Left ventricle myocardium inferior (tissue), 1 donor: ENCODE measurements at places on chromosomes 16 and 17. TPM values are rescaled to one million over a fixed set of nuclear protein-coding genes. Genes with fewer than 3 reads are reported as not detected.
A peak's percentile ranks its signal among the peaks of the same experiment; 100 is the strongest.

- peaks cover 34% of the 10 kb centered on the region for H3K36me3 ChIP-seq
- H3K4me1 ChIP-seq, result peaks cover 34% of the 10 kb centered on the region
- no peak for DNase-seq
- H3K27ac ChIP-seq, result peak overlapping the region; percentile 59
Observed at GRCh38 chr17:539066-539465, 175.6 kb downstream of the VPS53 start.

Gene HEATR9
- total RNA-seq, result not detected

GRCh38 chr17:52071712-52072111 lies 86.8 kb downstream of the CA10 start:
- H3K27me3 ChIP-seq, result peaks cover 6% of the 10 kb centered on the region
- DNase-seq, result no peak
- H3K4me3 ChIP-seq, result no peak overlapping the region
- no peaks in the 10 kb centered on the region for H3K36me3 ChIP-seq

- no peak overlapping the region for H3K27ac ChIP-seq
- no peak for DNase-seq
- H3K4me3 ChIP-seq, result no peak overlapping the region
- H3K36me3 ChIP-seq, result no peaks in the 10 kb centered on the region
- H3K27me3 ChIP-seq, result peaks cover 80% of the 10 kb centered on the region
Observed at GRCh38 chr17:41437769-41438168, 3.0 kb downstream of the KRT38 start.

Gene SMPD3
- 0.16 TPM for total RNA-seq

Gene MPP3
- total RNA-seq, result 35.2 TPM

- no peak overlapping the region for H3K27ac ChIP-seq
- H3K27me3 ChIP-seq, result peaks cover 82% of the 10 kb centered on the region
- H3K4me3 ChIP-seq, result no peak overlapping the region
- no peaks in the 10 kb centered on the region for H3K36me3 ChIP-seq
Observed at GRCh38 chr16:49883076-49884014, 27.4 kb upstream of the ZNF423 start.

DNA sequence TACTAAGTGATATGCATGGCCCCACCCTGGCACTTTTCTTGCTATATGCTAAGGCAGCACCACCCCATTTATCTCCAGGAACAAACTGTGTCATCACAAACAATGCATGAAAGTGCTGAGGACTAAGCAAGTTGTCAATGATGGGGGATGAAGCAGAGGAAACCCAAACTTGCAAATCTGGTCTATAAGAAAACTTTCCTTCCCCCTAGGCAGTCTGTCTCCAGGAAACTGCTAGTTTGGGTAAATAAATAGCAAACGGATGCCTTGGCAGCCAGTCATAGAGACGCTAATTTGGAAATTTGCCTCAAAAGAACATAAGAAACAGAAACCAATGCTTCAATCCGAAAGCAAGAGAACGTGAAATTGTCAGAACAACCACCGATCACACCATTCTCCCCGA lies 5.6 kb upstream of the HSBP1 start:
- peak overlapping the region; percentile 54 for H3K4me3 ChIP-seq
- H3K27me3 ChIP-seq, result no peaks in the 10 kb centered on the region
- peak overlapping the region; percentile 51 for H3K27ac ChIP-seq

GRCh38 chr17:41010441-41010840 lies 1.5 kb upstream of the KRTAP3-1 start:
- H3K4me3 ChIP-seq, result no peak overlapping the region
- H3K36me3 ChIP-seq, result no peaks in the 10 kb centered on the region
- no peak for DNase-seq
- H3K27ac ChIP-seq, result no peak overlapping the region
- no peaks in the 10 kb centered on the region for H3K27me3 ChIP-seq
- H3K4me1 ChIP-seq, result peaks cover 8% of the 10 kb centered on the region
